ENCODE measurements at places on chromosomes 12 and 14. TPM values are rescaled to one million over a fixed set of nuclear protein-coding genes. Genes with fewer than 3 reads are reported as not detected.

DNA sequence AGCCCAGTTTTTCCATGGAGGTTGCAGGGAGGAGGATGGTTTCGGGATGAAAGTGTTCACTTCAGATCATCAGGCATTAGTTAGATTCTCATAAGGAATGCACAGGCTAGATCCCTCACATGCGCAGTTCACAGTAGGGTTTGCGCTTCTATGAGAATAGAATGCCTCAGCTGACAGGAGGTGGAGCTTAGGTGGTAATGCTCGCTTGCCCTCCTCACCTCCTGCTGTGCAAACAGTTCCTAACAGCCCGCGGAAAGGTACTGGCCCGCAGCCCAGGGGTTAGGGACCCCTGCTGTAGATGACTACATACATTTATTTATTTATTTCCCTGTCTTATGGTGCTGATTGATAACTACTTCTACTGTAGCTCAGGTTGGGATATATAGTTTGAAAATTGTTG is 93.2 kb downstream of the FBXO33 start:
- no peak for DNase-seq

DNA sequence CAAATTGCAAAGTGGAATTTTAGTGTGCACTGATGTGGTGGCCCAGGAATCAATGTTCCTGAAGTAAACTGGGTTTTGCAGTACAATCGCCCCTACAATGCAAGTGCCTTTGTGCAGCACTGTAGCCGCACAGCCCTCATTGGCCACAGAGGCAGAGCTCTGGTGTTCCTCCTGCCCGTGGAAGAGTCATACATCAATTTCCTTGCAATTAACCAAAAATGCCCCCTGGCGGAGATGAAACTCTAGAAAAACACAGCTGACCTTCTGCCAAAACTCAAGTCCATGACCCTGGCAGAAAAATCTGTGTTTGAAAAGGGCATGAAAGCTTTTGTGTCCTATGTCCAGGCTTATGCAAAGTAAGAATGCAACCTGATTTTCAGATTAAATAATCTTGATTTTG is 117.9 kb upstream of the PRB2 start:
- no peak for DNase-seq

DNA sequence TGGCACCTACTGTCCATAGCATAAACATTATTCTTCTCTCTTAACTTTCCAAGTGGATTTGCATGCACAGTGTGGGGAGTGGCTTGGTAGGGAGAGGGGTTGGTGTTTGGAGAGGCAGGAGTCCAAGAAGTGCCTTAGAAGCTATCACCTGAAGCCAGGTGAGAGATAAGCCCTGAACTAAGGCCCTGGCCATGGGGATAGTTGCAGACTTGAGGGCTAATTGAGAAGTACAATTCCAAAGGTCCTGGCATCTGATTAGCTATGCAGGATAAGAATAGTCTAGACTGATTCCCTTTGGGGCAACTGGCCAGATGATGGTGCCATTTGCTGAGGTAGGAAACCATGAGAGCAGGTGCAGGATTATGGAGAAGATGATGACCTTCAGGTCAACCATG is 2.0 kb upstream of the PCK2 start:
- DNase-seq = no peak

GRCh38 chr12:100962086-100962712 is 167.6 kb downstream of the ANO4 start:
- no peak for DNase-seq

GRCh38 chr14:103527408-103528145 is 1.4 kb upstream of the TRMT61A start:
- DNase-seq = no peak

The ACSM4 gene
- not detected for polyA plus RNA-seq

GRCh38 chr14:51246032-51246431 is 6.0 kb downstream of the TMX1 start:
- no peak for DNase-seq

The NDUFB1 gene
- 170 TPM for polyA plus RNA-seq

The GNB3 gene
- polyA plus RNA-seq = 13.3 TPM

DNA sequence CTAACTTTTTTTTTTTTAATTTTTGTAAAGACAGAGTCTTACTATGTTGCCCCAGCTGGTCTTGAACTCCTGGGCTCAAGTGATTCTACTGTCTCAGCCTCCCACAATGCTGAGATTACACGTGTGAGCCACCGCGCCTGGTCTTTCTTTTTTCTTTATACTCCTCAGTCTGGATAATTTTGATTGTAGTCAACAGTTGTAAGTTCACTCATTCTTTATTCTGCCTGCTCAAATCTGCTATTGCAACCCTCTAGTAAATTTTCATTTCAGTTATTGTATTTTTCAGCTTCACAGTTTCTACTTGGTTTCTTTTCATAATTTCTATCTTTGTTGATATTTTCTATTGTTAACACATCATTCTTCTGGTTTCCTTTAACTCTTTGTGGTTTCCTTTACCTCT is 5.8 kb upstream of the MIS18BP1 start:
- no peak for DNase-seq

The KLRF1 gene
- polyA plus RNA-seq = 0.78 TPM

GRCh38 chr14:24241829-24242443 is 487 bp downstream of the TINF2 start:
- DNase-seq = peak; percentile 91

DNA sequence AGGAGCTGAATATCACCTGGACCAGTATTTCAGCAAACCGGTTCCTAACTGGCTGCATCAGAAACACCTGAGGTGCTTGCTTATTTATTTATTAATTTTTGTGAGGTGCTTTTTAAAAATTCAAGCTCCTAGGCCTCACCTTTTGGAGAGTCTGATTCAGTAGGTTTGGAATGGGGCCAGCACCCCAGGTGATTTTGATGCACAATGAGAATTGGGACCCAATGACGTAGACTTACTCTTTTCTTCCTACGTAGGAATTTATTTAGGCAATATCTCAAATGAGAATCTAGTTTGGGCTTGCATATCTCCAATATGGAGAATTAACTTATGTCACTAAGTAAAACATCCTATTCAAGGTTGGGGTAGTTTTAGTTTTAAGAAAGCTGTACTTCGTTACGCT is 7.3 kb downstream of the YEATS4 start:
- no peak for DNase-seq

DNA sequence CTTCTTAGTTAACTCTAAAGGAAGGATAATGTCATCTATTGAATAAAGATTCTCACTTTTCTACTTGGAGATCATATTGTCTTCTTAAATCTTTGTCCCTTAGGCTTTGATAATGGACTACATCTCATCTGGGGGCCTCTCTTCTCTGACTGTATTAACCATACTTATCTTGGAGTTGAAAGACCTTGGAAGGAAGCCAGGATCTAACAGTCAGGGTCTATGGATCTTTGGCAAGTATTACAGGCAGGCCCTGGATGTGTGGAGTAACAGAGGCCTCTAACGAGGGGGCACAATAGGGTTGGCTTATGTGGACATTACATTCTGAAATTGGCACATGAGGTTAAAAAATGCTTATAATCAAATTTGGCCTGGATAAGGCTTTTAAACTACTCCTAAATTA is 513.8 kb downstream of the NRXN3 start:
- no peak for DNase-seq

The ACOT4 gene
- 3.4 TPM for polyA plus RNA-seq

GRCh38 chr12:9925705-9926393 is 6.3 kb downstream of the CLEC2A start:
- no peak for DNase-seq

- no peak for DNase-seq
Measured at GRCh38 chr12:85759623-85760022, 76.6 kb downstream of the RASSF9 start.

DNA sequence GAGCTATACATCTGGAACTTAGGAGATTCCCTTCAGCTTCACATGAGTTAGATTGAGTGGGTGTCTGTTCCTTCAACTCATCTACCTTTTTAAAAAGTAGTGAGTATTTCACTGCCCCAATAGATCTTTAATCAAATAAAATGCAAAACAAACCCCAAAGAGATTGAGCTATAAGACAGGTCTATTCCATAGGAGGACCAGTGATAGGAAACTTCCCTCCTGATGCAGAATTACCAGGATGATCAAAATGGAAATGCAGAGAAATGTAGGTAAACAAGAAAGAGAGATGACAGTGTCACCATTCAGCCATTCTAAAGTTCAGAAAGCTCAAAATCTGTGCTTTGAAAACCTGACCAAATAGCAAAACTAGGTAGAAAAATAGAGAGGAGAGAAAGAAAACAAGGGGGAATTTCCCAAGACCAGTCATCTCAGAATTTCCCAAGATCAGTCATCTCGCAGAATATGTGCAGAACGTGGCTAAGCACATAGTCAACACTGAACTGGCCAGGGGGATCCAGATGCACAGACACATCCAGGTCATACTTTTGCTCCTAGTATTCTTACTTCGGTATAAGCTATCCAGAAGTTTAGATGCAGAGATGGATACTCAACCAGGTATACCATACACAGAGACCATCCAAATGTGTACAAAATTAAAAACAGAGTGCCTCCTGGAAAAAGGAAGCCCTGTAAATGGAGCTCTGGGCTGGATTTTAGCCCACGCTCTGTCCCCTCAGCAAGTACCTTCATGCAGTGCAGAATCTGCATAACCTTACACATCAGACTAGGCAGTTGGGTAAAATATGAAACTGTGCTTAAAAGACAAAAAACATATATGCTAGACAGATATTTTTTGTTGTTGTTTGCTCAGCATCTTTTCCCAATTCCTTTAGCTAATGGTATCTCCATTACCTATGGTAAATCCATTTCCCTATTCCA is 27.4 kb downstream of the SLC41A2 start:
- DNase-seq = no peak

DNA sequence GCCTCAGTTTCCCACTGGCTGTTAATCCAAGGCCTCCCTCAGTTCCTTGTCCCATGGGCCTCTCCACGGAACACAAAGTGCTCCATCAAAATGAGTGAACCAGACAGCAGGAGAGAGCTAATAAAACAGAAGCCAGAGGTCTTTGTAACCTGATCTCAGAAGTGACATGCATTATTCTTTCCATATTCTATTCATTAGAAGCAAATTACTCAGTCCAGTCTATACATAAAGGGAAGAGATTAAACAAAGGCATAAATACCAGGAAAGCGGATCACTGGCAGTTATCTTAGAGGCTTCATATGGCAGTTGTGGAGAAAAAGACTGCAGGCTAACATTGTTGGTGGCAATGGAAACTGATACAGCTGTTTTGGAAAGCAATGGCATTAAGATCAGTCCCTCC is 170.6 kb upstream of the GARIN6 start:
- no peak for DNase-seq

GRCh38 chr14:63952053-63952932 is 99.5 kb downstream of the SYNE2 start:
- no peak for DNase-seq

DNA sequence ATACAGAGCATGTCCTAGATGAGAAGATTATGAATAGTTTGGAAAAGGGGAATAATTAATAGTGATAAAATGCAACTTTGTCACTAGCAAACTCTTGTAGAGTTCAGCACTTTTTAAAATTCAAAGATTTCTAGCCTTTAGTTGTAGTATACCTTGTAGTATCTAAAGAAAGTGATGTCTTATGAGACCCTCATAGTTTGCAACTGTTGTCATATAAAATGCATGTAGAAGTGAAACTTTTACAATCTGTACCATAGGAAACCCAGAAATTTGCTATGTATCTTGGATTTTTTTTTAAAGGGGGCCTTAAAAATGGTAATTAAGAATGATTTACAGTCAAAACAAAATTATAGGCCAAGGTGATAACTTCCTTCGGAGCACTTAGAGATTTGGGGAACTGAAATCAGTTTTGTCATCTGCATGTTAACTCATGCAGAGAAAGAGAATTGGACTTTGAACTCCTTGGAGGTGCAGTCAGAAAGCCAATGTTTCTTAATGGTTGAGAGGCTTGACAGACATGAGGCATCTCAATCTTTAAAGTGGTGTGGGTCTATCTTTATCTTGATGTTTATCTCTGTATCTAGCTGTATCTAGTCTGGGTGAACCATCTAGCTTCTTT is 1.3 kb downstream of the LRRK2 start:
- no peak for DNase-seq

DNA sequence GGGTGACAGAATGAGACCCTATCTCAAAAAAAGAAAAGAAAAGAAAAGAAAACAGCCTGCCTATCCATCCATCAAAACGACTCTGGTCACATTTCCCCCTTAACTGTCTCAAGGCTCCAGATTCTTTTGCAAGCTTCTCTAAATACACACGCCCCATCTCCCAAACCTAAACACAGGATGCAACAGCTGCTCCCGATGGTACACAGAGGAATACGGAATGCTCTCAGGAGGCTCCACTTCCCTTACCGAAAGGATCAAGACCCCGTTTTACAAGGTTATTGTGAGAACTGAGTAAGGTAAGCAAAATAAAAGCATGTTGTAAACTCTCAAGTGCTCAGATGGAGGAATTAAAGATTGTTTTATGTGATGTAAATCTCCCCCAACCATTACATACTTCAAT is 62.3 kb downstream of the NT5DC3 start:
- no peak for DNase-seq

The GLIPR1L2 gene
- polyA plus RNA-seq = 2.6 TPM

The A2ML1 gene
- 0.78 TPM for polyA plus RNA-seq

The NEUROD4 gene
- polyA plus RNA-seq = not detected
